ENCODE measurements at places on chromosomes 3 and 15.

DNA sequence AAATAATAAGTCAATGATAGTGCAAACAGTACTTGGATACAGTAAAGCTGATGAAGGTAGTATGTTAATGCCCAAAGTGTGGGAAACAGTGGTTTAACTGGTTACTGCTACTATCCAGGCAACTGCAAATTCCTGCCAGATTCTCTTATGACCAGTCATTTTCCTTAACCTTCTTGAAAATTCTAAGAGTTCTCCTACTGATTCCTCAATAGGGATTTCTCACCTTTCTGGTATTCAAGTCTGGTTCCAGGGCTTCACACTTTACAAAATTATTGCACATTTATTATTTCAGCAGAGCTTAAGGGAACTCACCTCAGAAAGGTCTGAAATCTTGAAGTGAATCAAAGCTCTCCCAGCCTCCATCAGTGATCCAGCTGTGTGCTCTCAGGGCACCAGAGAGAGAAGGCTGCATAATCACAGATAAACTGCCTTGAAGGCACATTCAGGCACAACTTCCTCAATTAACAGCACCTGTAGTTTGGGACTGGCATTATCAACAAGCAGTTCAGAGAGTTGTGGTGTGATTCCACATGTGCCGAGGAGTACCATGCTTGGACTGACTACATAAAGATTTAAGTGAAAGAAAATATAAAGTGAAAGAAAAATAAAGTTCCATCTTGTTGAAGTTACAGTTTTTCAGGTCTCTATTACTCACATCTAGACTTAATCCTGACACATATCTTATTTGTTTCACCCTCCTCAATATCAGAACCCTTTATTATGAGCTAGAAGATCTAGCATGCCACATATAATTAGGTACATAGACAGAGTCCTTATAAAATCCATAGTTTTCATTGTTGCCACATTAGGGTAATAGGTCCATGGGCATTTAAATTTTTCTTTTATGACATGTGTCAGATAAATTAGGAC, 59.5 kb upstream of the TIPARP start:
- no peak for DNase-seq

GRCh38 chr15:43239732-43240491, 19.1 kb upstream of the EPB42 start:
- no peak for DNase-seq

DNA sequence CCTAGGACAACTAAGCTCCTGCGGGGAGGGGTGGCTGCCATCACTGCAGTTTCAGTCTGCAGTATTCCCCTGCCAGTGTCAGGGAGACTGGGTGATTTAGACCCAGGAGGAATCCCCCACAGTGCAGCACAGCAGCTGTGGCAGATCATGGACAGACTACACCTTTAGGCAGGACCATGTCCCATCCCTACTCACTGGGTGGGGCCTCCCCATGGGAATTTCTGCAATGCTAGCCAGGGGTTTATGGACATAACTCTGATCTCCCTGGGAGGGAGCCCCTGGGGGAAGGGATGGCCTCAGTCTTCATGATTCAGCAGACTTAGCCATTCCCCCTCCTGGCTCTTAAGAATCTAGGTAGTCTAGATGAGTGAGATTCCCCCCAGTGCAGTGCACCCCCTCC, 130.1 kb upstream of the STAC start:
- DNase-seq = no peak

DNA sequence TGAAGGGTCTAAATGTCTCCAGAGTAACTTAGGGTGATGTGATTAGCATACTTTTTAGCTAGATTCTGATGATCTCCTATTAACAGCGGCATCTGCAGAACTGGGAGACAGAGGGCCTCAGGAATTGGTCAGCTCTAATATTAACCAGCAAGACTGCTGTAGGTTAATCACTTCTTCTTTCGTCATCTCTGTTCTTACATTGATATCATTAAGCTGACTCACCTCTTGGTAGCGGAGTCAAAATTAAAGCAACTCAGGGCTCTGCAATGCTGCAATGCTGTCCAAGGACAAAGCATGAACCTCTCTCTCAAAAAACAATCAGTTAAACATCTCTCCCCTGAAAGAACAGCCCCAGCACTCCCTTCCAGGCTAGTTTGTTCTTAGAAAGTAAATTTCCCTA, 57.5 kb upstream of the TRA2B start:
- no peak for DNase-seq

DNA sequence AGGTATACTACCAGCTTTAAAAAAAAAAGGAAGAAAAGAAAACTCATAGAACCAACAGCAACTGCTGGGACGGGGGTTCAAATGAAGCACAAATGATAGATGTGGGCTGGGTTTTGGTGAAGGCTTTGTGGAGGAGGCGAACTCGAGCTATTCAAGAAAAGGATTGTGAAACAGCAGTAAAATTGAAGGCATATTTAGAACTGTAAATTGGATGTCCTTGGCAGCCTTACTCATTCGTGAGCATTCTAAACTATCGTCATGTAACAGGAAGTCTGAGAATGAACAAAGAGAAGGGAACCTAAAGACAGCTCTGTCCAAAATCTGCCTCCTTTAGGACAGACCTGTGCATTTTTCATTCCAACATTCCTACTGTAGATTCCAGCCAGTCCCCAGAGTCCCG, 97.8 kb downstream of the LARS2 start:
- no peak for DNase-seq

- no peak for DNase-seq
These were observed 23.8 kb upstream of the SNX22 start for GRCh38 chr15:64127521-64128270.
